Activated CD4-positive, alpha-beta memory T cell treated with anti-CD3 and anti-CD28 coated beads for 36 hours (primary cell): ENCODE measurements at places on chromosomes 12 and 14. TPM values are rescaled to one million over a fixed set of nuclear protein-coding genes. Genes with fewer than 3 reads are reported as not detected.
A peak's percentile ranks its signal among the peaks of the same experiment; 100 is the strongest.

DNA sequence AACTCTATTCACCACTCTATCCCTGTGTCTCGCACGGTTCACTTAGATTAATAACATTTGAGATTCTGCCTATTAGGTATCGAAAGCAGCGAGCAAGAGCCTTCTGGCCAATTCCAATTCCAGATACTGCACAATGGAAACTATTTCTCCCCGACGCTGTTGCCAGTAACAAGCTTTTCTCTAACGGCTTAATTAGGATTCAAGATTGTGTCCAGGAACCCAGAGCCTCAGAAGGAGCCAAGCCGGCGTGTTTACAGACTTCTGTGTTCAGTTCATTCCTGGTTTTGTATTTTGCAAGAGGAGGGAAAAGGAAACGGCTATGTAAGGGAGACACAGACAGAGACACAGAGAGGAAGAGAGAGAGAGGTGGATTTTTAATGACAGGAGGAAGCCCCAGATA lies 185.6 kb downstream of the DICER1 start:
- DNase-seq: no peak

- no peak for DNase-seq
These were observed 626.6 kb upstream of the TMEM132C start for GRCh38 chr12:127640181-127640886.

GRCh38 chr14:90175631-90176030 lies 80.7 kb upstream of the PSMC1 start:
- DNase-seq: no peak

DNA sequence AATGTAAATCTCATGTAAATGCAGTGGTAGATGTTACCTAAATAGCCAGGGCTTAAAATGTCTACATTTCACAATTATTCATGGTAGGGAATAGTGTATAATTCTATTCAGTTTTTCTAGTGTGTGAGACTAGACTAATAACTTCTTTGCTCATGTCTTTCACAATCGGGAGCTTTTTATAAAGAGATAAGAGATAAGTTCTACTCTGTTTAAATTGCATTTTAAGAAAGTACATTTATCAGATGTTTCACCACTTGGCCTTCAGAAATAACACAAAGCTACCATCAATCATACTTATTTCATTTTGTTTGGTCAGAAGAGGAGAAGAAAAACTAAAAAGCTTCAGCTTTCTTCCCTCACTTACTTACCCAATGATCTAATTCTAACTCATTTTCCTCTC lies 725.5 kb upstream of the FLRT2 start:
- no peak for DNase-seq

- DNase-seq: no peak
These were observed 21.7 kb upstream of the PPM1A start for GRCh38 chr14:60227291-60227690.

GRCh38 chr14:105019861-105020814 lies 745 bp downstream of the CDCA4 start:
- DNase-seq: peak; percentile 72

GRCh38 chr14:23432946-23433345 lies 2.5 kb downstream of the MYH7 start:
- no peak for DNase-seq

DNA sequence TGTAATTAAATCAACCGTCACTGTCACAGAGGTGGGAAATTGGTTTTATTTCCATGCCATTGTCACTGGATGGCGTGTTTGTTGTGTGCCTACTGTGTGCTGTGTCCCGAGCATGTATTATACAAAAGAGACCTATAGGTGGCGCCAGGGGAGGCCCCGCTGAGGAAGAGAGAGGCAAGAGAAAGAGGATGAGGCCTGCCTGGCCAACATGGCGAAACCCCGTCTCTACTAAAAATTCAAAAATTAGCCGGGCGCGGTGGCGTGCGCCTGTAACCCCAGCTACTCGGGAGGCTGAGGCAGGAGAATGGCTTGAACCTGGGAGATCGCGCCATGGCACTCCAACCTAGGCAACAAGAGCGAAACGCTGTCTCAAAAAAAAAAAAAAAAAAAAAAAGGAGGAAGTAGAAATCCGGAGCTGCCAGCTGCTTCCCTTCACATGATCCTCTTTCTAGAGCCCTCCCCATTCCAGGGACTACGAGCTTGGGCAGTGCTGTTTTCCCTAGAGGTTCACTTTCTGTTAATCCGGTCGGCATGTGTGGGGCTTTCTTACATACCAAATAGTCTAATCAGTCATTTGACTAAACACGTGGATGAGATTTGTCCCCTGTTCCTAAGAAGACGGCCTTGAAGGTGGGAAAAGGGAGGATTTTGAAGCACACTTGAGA lies 6.4 kb upstream of the CCDC175 start:
- no peak for DNase-seq

DNA sequence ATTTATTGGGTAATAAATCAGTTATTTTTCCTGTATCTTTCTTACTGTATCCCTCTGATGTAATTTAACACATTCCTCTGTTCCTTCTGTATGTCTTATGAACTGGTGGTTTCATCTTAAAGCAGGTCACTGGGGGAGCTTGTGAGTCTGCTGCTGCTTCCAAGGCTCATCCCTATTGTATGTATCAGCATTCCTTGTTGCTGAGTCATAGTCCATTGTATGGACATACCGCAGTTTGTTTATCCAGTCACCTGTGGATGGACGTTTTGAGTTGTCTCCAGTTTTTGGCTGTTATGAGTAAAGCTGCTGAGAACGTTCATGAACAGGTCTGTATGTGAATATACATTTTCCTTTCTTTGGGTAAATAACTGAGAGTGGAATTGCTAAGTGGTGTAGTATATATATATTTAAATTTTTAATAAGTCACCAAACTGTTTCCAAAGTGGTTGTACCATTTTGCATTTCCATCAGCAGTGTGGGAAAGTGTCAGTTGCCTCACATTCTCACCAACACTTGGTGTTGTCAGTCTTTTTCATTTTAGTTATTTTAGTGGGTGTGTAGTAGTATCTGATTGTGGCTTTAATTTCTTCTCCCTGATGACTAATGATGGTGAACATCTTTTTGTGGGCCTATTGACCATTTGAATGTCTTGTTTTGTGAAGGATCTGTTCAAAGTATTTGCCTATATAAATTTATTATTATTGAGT lies 82.7 kb downstream of the BEGAIN start:
- DNase-seq: no peak

- DNase-seq: no peak
These were observed 97.2 kb upstream of the KITLG start for GRCh38 chr12:88677464-88677863.

- no peak for DNase-seq
These were observed 5.4 kb downstream of the FOS start for GRCh38 chr14:75283833-75284563.

GRCh38 chr12:1343422-1343821 lies 251.0 kb downstream of the FBXL14 start:
- DNase-seq: no peak

NANOG gene
- total RNA-seq: not detected

SYT10 gene
- not detected for total RNA-seq

GUCY2C gene
- not detected for total RNA-seq

RASSF9 gene
- not detected for total RNA-seq

IL26 gene
- total RNA-seq: 2.1 TPM

SLC25A47 gene
- total RNA-seq: not detected

DDX47 gene
- 75.2 TPM for total RNA-seq
